RPMI7951 (cell line): ENCODE measurements at places on chromosomes 11 and 22.
A peak's percentile ranks its signal among the peaks of the same experiment; 100 is the strongest.

- DNase-seq = peak; percentile 51
Observed at GRCh38 chr11:120511116-120511819, at the start of gene GRIK4. Gene GRIK4, plus strand, starts transcription at chr11:120511748. Its CDS starts 148,571 bp downstream, at chr11:120660319.

DNA sequence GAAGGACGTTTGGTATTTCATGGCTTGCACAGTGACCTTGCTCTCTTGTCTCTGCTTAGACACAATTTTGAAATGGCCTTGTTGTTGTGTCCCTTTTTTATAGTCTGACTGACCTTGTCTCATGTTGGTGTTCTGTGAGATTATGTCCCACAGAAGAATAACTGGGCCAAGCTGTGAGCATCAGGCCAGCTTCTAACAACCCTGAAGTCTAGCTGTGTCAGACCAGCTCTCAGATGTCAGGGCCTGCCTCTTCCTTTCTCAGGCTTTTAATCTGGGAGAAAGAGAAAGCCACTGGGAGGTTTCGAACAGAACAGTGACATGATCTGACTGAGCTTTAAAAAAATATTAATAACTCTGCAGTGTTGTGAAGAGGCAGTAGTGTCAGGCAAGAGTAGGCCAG lies 2.0 kb upstream of the UEVLD start:
- DNase-seq = no peak

GRCh38 chr11:66747480-66747879 lies 18.5 kb upstream of the SPTBN2 start:
- no peak for DNase-seq

DNA sequence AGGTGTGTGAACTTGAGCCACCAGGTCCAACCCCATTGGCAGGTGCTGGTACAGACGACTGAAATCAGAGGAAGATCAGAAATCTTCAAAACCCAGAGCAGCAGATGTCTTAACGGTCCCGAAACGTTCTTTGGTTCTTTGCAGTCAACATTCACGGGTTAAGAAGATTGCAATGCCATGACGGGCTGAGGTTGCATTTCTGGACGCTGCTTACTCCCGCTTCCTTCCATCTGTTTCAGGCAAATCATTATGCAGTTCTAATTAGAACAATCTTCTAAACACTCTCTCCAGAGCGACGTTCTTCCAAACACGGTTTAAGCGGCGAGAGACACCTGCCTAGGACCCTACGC lies 492 bp upstream of the LUZP2 start:
- DNase-seq = no peak

DNA sequence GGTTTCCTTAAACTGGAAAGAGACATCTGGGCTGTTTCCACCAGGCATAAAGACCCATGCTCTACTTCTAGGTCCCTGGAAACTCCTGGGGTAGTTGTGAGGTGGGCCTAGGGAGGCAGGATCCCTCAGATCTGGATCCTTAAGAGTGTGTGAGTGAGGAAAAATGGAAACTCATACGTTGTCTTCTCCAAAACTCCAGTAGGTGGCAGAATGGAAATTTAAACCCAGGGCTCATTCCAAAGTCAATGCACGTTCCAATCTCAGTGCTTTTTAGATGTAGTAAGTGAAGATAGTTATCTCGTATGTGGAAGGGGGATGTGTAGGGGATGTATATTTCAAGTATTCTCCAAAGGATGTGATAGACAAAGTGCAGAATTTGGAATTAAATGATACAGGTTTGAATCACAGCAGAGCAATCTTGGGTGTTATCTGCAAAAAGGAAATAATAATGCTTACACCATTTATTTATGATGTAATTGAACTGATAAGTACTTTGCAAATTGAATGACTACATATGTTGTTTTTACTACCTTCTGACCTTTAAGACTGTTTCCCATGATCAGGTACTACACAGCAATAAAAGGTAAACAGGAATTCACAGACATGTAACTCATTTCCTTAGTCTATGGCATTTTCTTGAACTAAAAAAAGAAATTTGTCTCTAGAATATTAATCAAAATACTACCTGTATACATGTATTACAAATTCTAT lies 13.1 kb upstream of the MMP1 start:
- peak; percentile 39 for DNase-seq

- no peak for DNase-seq
Observed at GRCh38 chr11:15780382-15780781, 576.0 kb downstream of the SOX6 start.

DNA sequence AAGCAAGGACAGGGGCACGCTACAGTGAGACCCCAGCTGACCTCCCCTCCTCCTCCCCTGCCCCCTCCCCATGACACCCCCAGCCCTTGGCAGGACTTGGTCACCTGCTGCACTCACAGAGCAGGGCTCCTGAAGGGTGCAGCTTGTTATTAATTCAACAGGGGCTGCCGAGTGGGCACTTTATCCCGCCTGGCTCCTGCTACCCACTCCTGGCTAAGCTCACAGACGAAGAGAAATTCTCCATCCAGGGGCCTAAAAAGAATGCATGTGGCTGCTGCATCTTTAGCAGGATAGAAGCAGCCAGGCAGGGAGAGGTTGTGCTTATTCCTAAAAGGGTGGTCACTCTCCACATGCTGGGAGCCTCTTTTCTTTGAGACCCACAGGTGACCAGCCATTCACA lies 40.3 kb downstream of the GALNT18 start:
- DNase-seq = no peak

GRCh38 chr22:26229910-26230309 lies 60.6 kb downstream of the SEZ6L start:
- no peak for DNase-seq

DNA sequence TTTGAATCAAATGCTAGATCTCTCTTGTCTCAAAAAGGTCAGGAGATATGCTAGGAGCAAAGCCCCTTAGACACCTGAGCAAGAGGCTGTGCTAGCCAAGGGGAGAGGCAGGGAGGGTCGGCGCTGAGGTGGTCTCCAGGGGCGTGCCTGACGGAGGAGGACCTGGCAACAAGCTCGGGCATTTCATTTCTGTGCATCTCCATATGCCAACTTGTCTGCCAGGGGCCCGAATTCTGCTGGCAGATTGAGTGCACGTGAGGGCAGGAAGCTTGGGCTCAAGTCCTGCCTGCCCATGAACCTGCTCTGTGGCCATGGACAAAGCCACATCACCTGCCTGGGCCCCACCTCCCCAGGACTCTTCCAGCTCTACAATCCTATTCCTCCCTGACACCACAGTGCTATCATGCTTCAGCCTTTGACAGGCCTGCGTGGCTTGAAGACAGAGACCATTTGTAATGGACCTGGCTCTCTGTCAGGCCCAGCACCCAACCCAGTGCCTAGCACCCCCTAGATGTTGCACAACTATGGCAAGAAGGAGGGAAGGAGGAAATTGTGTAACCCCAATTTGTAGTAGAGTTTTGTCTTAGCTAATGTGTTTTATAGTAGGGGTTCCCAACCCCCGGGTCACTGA lies 16.3 kb upstream of the VSIG10L2 start:
- DNase-seq = no peak

DNA sequence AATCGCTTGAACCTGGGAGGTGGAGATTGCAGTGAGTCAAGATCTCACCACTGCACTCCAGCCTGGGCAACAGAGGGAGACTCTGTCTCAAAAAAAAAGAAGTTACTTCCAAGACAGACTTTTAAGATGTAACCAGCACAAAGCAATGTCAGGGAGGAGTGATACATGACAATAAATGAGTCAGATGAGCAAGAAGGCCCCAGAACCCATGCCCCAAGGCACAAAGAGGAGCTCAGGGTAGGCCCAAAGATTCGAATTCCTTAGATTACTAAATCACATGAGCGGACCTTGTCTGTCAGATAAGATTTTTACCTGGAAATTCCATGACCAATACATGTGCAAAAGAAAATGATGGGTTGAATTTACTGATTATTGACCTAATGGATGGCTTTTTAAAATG lies 10.5 kb upstream of the JHY start:
- peak; percentile 30 for DNase-seq

GRCh38 chr11:46342239-46342638 lies 5.0 kb upstream of the DGKZ start:
- DNase-seq = no peak

- DNase-seq = peak; percentile 51
Observed at GRCh38 chr11:108788565-108789199, 123.8 kb downstream of the DDX10 start.

GRCh38 chr11:108237058-108237481 lies 14.2 kb downstream of the ATM start:
- no peak for DNase-seq

DNA sequence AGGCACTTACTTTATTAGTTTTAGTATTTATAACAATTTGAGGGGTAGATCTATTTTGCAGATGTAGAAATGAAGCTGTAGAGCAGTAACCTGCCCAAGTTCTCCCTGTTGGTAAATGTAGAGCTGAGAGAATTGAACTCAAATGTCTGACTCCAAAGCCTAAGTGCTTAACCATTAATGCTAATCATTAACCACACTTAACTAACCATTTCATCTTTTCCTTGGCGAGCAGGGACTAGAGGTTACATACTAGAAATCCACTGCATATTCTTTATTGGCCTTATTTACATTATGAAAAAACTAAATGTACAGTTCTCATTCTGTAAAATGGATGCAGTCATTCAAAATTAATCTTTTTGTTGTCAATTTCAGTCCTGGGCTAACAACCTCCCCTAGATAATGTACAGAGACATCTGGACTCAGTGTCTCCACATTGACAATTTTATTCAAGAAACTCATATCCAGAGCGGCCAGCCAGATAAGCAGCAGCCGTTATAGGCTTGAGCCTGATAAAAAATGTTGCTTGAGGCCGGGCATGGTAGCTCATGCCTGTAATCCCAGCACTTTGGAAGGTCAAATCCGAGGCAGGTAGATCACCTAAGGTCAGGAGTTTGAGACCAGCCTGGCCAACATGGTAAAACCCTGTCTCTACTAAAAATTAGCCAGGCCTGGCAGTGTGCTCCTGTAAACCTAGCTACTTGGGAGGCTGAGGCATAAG lies 76.7 kb upstream of the PICALM start:
- DNase-seq = no peak

DNA sequence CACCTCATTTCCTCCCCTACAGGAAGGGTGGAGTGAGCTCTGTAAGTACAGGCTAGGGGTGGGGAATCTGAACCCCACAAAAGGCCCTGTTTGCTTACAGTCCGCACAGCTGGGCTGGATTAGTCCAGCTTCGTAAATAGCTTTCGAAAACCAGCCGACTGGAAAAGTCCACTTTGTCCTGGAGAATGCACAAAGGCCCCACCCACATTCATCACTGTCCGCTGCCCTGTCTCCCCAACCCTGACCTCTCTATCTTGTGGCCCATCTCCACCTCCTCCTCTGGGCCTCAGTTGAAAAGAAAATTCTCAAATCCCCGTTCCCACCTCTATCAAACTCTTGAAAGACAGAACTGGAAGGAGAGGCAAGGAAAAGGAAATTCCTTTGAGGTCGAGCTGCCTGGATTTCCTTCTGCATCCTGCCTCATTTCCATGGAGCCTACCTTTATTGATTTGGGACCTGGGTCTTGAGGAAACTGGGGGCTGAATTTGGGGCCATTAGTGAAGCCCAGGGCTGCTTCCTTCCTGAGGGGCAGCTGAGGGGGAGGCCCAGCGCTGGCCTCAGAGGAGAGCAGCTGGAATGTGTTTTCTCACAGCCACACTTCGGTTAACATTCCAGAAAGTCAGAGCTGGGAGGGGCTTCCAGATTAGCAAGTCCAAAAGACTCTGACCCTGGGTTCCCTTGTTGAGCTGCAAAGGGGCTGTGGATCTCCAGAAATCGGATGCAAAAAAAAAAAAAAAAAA lies 147.6 kb downstream of the FBXO7 start:
- DNase-seq = peak; percentile 88

GRCh38 chr11:8095371-8095770 lies 14.4 kb downstream of the TUB start:
- no peak for DNase-seq

- DNase-seq = no peak
Observed at GRCh38 chr11:109305009-109305408, 117.0 kb upstream of the C11orf87 start.

- DNase-seq = no peak
Observed at GRCh38 chr22:43391306-43391705, 20.5 kb upstream of the MPPED1 start.
